ENCODE measurements at places on chromosomes 5 and 9.

DNA sequence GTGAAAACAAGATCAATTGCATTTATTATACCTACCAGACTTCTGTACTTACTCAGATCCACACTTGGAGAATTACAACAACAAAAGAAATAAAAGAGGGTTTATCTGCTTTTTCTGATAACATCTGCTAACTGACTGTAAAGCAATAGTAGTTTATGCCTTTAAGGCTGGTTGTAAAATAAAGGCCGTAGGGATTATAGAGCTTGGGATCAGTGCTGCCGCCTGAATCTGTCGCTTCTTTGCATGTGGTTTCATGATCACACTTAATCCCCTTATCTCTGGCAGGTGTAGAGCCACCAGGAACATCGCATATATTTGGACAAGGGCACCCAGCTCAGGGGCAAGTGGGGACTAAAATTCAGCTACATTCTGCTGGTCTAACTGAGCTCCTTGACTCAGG is 146.7 kb downstream of the CCDC192 start:
- no peak for DNase-seq

- no peak for DNase-seq
These were observed 59.3 kb downstream of the RALGPS1 start for GRCh38 chr9:126973651-126974529.

DNA sequence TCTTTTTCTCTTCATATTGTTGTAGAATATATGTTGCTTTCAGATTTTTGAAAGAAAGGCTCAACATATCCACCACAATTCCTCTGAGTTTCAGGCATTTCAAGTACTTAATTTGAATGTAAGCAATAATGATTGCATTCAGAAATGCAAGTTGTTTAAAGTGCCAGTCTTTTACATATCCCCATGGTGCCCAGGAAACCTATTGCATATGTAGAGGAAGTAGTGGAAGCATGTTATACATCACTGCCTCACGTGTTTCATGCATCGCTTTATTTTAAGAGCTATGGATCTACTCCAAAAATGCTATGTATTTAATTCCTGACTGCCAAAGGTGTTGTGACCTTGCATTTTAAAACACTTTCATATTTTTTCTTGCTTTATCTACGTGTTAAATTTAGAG is 28.1 kb downstream of the CPEB4 start:
- DNase-seq, result no peak

- no peak for DNase-seq
These were observed 1.5 kb upstream of the OR1N2 start for GRCh38 chr9:122551371-122551770.

DNA sequence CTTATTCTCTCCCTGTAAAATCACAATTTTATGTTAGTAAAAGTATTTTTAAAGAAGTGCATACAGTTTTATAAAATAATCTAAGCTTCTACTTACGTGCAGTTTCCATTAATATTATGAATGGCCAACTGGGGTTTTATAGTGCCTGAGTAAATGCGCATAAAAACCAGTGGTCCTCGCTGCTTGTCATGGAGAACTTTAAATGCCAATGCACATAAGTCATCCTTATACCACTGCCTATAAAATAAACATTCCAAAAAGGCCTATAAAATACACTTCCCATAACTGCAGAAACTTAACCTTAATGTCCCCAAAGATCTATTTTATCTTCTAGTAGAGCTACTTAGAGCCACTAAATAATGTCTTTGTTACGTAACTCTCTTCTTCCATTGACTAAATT is 28.5 kb downstream of the GFM2 start:
- no peak for DNase-seq

DNA sequence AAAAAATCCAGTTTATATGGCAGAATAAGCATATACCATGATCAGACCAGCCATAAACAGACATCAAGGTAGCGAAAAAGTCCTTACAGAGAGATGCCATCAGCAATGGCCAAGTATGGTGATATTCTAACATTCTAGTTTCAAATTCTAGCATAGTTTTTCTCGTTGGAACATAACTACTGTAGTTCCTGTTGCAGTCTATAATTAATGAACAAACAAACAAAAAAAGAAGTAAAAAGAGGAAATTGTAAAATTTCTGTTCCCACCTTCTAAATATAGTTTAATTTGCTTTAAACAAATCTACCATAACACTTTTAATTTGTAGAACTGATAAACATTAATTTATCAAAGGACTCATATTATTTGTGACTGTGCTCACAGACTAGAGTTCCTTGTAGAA is 9.9 kb upstream of the CD180 start:
- no peak for DNase-seq

DNA sequence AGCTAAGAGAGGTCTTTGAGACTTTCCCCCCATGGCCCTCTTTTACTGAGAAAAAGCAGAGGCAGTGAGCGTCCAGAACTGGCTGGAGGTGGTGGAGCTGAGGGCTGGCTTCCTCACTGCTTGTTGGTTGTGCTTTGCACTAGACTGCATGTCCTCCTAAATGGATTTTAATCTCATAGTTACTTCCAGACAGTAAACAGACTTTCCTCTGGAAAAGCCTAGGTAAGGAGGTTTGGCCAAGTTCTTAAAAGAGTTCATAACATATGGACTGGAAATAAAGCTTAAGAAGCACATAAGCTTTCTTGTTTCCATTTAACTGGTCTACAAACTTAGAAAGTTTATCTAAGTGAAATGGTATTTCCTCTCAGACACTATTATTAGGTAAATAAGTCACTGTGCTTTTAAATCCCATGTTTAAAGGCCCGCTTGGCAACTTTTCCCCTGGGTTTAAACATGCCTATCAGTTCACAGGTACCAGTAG is 2.0 kb downstream of the ASPN start:
- DNase-seq, result no peak

- no peak for DNase-seq
These were observed 278.1 kb upstream of the NMUR2 start for GRCh38 chr5:152683205-152683604.

DNA sequence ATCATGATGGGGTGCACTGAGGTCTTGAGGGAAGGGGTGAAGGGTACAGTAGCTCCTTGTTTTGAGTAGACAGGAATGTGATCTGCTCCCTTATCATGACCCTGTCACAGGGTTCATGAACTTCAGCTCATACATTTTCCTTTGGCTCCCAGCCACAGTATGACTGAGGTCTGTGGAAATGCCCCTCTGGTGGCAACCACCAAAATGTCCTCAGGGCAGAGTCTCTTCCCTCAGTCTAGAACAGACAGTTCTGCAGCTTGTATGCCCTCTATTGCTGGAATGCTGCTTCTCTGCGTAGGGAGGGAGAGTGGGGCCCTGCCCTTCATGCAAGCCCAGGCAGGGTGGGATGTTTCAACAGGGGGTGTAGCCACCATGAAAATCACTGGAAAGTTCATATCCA is 53.8 kb upstream of the SNCAIP start:
- DNase-seq, result no peak

- no peak for DNase-seq
These were observed 6.6 kb downstream of the ATP6V1G1 start for GRCh38 chr9:114594136-114594535.

DNA sequence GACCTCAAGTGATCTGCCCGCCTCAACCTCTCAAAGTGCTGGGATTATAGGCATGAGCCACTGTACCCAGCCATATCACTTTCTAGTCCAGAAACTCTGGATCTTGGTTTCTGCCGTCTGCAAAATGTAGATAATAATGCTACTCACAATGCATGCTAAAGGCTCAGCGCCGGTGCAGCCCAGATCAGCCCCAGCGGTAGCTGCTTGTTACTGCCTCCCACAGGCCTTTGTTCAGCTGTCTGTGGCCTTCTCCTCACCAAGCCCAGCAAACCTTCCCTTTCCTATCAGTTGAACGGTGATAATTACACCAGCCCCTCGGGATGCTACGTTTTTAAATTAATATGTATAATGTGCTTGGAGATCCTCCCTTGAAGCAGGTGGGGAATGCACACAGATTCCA is 26.2 kb upstream of the MSX2 start:
- no peak for DNase-seq

Measured in amniotic stem cell (primary cell).